Inflammatory macrophage treated with lipopolysaccharide for 1 hour (primary cell): ENCODE measurements at places on chromosomes 7 and 10.
A peak's percentile ranks its signal among the peaks of the same experiment; 100 is the strongest.

GRCh38 chr10:78491812-78492211, 458.1 kb downstream of the RPS24 start:
- DNase-seq: peak; percentile 18

DNA sequence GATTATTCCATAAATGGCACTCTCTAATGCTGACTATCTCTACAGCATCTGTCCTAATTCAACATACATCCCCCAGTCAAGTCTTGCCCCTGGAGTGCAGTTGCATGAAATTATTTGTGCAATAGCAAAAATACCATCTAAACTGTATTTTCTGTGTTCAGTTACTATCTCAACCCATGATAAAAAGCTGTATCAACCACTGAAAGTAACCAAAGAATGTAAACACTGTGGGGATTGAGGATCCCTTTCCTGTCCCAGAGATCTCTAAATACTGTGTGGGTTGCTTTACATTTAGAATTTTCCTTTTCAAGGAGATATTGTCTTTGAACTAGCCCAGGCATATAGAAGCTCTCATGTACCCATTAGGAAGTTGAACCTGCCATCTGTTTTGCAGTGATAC, 23.9 kb upstream of the DGKI start:
- DNase-seq: no peak

DNA sequence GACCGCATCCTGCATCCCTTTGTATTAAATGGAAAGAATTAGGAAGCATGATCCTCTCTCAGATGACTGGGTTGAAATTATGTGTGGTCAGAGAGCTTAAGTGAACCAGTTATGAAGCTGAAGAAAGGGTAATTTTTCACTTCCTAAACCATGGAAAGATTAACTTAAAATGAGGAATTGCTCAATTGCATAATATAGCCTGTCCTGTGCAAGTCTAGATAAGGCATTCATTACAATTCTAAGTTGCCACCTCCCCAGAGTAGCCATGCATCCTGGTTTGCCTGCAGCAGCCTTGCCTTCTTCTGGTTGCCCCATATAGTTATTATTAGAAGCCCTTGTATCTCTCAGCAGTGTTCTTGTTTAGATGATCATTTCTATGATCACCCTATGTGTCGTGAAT, 45.3 kb downstream of the STARD3NL start:
- DNase-seq: peak; percentile 25

DNA sequence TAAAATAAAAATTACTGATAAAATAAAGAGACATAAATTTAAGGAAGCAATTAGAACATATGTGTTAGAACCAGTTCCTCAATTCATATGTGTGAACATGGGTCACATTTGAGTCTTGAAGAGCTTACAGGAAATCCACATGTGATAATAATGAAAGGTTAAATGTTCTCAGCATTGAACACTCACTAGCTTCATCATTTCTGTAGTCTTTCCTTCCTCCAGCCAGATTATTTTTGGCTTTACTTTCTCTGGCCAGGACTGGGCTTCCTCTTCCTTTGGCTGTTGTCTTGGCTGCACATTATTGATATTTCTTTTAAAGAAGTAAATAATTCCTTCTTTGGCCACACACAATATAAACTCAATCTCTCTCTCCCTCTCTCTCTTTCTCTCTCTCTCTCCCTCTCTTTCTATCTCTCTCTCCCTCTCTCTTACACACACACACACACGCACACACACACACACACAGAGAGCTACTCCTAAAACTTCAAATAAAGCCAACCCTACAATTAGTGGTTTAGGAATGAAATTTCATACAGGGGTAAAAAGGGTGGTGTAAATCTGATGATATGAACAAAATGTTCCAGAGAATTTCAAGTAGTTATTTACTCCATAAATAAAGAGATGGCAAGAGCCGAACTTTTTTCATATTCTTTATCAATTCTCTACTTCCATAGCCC, 171.2 kb downstream of the REEP3 start:
- peak; percentile 34 for DNase-seq

DNA sequence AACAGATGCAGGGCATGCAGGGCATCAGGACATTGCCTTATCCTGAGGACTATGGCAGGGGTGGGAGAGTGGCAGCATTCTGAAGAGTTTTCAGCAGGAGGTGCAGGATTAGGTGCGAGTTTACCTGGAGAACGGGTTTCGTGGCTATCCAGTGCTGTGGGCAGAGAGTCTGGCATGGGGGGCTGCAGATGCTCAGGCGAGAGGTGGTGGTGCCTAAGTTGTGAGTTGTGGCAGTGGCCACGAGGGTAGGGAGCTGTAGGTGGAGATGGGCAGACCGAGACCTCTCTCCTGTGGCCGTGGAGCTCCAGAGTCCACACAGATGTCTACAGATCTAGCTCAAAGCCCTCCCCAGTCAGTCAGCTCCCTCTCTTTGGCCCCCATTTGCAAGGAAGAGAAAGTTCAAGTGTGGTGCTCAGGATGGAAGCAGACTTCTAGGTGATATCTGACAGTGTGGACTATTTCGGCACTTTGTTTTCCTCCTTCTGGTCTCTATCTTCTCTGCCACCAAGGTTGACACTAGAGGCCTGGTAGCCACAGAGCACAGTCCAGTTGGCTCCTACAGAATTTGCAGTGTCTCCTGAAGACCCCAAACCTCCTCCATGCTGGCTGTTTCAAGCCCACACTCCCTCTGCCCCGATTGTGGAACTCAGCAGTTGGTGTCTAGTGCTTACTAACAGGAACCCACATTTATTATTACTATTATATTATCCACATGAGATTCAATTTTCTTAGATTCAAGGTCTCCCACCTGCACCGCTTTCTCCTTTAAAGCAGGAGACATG, 955.7 kb upstream of the ZNF722 start:
- no peak for DNase-seq
